ENCODE measurements at places on chromosomes 7 and 10.

DNA sequence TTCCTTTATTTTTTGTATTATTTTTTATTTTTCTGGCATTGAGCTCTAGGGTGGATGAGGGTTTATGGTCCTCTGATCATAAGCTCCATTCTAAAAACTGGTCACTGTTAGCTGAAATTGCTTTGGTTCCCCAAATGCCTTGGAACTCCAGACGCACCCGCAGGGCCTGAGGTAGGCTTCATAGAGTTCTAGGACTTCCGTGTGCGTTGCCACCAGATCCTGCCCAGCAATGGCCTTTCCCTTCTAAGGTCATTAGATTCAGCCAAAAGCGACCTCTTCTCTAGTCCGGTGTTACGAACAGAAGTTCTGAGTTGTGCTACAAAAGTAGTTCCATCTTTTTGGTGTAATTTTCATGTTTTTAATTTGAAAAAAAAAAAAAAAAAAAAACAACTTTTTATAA, 64.4 kb downstream of the KLHDC10 start:
- no peak for DNase-seq

DNA sequence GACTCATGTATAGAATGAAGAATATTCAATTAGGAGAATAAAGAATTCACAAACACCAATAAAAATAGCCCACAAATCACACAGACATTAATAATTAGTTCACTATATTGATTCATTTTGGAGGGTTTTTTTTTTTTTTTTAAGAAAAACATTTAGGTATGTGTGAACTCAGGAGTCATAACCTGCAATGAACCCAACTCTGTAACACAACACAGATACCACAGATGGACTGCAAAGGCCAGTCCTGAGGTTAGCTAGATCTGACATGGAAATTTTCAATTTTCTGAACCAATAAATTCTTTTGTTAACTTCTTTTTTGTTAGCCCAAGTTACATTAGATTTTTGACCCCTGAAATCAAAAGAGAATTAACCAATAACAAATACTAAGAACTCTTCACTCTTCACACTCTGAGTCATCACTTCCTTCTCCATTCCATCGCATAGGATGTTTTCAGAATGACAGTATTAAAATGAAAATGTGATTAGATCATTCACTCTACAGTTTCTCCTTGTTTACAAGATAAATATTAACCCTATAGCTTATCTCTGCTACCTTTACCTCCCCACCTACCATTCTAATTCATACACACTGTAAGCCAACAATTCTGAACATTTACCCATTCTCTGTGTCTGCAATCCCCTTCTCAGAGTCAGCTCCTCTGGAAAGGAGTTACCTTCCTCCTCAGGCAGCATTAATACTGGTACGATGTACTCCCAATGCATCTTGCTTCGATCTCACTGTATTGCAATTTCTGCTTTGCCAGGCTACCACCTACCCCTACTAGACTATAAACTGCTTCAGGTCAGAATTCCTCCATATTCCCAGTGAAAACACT, 141.5 kb downstream of the LRRN3 start:
- no peak for DNase-seq

DNA sequence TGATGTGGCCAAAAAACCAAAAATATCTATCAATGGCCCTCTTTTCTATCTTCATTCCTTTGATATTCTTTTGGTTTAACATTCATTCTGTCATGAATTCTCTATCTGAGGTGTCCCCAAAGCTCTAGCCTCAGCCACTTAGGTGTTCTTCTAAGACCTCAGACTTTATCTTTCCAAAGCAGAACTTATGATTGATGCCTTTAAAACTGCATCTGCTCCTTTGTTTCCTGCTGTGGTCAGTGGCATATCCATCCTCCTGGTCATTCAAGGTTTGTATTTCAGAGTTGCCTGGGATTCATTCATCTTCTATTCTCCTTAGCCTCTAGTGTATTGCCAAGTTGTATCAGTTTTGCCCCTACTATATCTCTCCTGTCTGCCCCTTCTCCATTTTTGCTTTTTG, 30.6 kb downstream of the FHIP2A start:
- no peak for DNase-seq

DNA sequence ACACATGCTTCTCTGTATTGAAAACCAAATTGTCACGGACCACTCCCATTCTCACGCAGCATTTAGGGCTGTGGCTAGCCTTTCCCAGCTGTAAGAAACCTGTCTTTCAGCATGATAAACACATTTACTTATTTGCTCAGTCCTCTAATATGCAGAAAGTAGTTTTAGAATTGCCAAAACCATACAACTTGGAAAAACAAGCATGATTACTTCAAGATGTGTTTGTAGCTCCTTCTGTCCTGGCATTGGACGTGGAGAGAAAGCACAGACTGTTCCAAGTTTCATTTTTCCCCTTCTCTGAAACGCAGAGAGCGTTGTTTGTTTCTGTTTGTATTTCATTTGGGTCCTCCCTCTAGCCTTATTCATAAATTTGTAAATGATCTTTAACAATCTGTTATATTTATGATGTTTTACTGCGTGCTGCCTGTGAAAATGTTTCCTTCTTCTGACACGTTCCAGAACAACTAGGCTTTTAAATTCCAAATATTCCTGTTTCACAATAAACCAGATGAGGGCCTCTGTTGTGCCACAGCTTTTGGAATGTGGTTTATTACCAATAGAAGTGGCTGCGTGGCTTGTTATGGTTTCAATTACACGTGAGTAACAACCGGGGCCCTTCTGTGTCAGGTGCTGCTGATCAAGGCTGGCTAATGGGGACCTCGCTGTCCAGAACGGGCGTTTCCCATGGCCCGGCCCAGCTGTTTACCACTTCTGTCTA, 26.1 kb downstream of the MNX1 start:
- DNase-seq: no peak

GRCh38 chr7:121449735-121450240, 53.7 kb upstream of the FAM3C start:
- DNase-seq: no peak

GRCh38 chr7:108014747-108015682, 12.1 kb upstream of the LAMB1 start:
- no peak for DNase-seq

DNA sequence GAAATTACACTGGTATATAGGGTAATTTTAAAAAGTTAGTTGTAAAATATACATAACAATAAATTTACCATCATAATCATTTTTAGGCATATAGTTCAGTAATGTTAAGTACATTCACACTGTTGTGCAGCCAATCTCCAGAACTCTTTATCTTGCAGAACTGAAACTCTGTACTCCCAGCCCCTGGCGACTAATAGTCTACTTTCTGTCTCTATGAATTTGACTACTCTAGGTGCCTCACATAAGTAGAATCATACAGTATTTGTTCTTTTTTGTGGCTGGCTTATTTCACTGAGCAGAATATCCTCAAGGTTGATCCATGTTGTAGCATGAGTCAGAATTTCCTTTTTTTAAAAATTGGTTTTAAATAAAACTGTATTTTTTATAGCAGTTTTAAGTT, 41.4 kb downstream of the NRF1 start:
- DNase-seq: no peak

GRCh38 chr7:69668339-69668870, 70.1 kb downstream of the AUTS2 start:
- no peak for DNase-seq

DNA sequence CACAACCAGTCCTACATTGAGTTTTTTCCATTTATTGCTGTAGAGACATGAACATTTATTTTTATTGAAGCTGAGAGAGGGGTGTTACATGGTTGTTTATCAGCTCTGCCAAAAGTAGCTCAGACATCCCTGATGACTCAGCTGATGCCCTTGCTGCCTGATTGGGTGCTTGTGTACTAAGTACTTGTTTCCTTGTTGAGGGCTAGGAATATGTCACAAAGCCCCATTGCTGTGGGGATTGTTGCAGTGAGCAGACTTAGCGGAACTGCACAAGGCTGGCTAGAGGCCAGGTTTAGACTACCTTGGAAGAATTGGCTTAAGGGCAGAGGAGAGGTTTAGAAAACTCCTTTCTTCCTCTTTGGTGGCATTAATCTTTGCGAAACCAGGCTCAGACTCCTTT, 110.6 kb downstream of the AUTS2 start:
- DNase-seq: no peak

DNA sequence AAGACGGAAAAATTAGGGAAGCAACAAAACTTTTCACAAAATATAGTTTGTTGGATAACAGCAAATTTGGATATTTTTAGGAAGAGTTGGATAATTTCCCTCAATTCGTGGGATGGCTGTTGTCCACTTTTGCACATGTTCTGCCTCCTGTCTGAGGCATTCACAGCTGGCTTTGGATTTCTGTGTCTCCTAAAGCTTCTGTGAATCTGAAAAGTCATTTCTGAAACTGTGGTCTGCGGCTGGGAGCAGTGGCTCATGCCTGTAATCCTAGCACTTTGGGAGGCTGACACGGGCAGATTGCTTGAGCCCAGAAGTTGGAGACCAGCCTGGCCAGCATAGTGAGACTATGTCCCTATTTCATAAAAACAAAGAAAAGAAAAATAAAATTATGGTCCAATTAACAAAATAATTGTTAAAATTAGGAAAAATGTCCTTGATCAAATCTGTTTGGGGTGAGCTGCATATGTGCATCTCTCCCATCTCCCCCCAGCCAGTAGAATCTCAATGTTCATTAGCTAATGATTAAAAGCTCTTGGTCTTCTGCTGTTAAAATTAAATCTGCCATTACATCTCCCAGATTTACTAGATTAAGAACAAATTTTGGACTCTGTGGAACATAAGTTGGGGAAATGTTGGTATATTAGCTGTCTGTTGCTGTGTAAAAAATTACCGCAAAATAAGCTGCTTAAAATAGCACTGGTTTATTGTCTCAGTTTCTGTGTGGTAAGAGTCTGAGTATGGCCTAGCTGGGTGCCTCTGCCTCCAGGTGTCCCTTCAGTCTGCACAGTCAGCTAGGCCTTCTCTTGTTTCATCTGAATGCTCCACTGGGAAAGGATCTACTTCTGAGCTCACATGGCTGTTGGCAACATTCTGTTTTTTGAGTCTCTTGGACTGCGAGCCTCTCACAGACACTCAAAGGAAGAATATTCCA, 332.0 kb upstream of the FZD1 start:
- no peak for DNase-seq

- DNase-seq: no peak
Measured at GRCh38 chr7:108181073-108181985, 51.2 kb upstream of the LAMB4 start.

DNA sequence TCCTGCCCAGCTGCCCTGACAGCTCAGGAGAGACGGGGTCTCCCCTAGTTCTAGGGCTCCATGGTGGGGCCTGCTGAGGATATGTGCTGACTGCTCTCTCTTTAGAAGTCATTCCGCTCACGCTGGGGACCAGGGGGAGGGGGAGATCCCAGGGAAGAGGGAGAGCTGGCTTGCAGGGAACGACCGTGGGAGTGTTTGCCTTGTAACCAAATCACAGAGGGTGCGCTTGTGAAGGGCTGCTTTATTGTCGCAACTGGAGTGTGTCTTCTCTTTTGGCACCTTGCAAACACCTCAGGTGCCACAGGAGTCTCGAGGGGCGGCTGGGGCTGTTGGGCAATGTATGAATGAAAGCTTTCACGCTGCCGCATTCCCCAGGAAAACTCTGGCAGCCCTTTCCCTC, 531.3 kb upstream of the MKI67 start:
- DNase-seq: no peak

- no peak for DNase-seq
Measured at GRCh38 chr7:113370910-113371309, 252.6 kb upstream of the SMIM30 start.

- DNase-seq: no peak
Measured at GRCh38 chr10:132882069-132882951, 60.1 kb downstream of the CFAP46 start.

GRCh38 chr7:10268034-10268433, 705.6 kb upstream of the PHF14 start:
- DNase-seq: no peak

DNA sequence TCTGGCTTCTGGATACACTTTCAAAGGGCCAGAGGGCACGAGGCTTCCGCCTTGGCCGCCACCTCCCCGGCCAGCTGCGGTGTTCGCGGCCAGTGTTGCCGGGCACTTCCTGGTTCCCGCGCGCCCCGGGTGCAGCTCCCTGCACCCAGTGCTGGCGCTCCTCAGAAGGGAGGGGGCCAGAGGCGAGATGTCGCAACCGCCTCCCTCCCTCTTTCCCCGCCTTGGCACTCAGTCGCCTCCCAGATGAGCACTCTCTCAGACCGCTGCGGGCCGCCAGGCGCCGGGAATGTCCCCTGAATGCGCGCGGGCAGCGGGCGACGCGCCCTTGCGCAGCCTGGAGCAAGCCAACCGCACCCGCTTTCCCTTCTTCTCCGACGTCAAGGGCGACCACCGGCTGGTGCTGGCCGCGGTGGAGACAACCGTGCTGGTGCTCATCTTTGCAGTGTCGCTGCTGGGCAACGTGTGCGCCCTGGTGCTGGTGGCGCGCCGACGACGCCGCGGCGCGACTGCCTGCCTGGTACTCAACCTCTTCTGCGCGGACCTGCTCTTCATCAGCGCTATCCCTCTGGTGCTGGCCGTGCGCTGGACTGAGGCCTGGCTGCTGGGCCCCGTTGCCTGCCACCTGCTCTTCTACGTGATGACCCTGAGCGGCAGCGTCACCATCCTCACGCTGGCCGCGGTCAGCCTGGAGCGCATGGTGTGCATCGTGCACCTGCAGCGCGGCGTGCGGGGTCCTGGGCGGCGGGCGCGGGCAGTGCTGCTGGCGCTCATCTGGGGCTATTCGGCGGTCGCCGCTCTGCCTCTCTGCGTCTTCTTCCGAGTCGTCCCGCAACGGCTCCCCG, at the start of gene FFAR4:
Gene FFAR4, plus strand, starts transcription at position 231 of the 842 bp plus-strand sequence. Its CDS starts 56 bp downstream, at position 287.
- DNase-seq: no peak

- no peak for DNase-seq
Measured at GRCh38 chr10:11682851-11683250, 59.3 kb upstream of the ECHDC3 start.

DNA sequence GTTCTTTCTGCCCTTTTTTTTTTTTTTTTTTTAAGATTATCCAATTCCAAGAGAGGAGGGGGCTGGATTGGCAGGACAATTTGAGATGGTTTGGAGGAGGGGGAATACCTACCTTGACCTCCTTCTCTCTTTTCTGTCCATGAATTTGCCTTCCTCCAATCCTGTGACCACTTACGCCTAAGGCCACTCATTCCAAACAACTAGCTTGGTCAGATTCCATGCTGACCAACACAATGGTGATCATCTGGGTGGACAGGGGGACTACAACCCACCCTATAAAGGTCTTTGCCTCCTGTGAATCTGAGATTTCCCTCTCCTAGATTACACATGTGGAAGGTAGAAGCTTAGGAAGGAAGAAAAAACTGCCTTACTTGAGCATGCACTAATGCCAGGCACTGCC, 2.3 kb upstream of the LDB1 start:
- no peak for DNase-seq

- no peak for DNase-seq
Measured at GRCh38 chr7:90749774-90750173, 153.7 kb downstream of the CDK14 start.

Data from activated naive CD4-positive, alpha-beta T cell treated with Interleukin-2 at 50 U/mL for 16 hours (primary cell).